ENCODE measurements at places on chromosomes 1 and 21.

GRCh38 chr1:22625262-22625925, 11.0 kb upstream of the C1QA start:
- DNase-seq: peak; percentile 36

DNA sequence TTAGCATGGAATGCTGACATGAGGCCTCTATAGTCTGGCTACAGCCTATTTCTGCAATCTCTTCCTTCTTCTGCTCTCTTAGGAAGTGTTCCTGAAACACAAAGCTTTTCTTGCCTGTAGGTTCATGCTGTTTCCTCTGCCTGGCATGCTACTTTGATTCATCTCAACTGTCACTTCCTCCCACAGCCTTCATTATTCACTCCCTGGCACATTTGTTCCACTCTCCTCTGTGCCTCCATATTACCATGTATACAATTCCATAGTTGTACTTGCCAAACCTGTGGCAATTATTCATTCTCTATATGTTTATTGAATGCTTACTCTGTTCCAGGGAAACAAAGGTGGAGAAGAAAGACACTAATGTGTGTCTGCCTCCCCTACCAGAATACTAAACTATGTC, 210.2 kb downstream of the LRRC7 start:
- no peak for DNase-seq

DNA sequence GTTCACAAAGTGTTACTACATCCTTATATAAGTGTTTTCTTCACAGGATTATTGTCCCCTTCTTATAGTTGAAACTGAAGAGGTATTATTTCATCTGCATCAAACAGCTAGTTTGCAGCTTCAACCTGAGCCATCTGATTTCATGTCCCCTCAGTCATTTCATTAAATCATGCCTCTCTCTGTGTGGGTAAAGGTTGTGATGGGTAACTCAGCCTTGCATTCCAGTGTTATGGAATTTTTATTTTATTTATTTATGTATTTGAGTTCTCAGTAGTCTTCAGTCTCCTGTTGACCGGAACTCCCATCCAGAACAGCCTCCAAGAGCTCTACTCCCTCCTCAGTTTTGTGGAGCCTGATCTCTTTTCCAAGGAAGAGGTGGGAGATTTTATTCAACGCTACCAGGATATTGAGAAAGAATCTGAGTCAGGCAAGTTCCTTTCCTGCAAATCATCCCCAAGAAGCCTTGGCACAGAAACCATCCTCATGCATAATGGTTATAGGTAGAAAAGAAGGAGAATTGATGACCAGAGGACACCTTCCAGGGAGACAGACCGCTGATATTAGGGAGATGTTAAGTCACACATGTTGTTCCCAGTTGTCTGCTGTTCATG, 21.8 kb downstream of the CHD1L start:
- peak; percentile 71 for DNase-seq

- DNase-seq: no peak
Measured at GRCh38 chr1:154759196-154759595, 110.9 kb downstream of the KCNN3 start.

- no peak for DNase-seq
Measured at GRCh38 chr1:163766257-163766918, 444.6 kb downstream of the NUF2 start.

DNA sequence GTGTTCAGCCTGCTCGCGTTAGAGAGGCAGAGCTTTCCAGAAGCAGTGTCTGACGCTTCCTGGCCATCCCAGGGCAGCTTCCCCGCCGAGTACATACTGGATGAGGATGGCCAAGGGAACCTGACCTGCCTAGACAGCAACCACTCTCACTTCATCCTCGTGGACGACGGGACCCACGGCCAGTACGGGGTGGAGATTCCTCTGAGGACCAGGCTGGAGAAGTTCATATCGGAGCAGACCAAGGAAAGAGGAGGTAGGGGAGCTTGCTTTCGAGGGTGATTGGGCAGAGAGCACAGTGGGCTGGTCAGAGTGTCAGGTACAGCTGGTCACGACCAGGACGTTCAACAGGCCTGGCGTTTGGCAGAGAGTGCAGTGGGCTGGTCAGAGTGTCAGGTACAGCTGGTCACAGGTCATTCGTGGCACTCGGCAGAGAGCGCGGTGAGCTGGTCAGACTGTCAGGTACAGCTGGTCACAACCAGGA, 22.4 kb downstream of the TRPM2 start:
- no peak for DNase-seq

DNA sequence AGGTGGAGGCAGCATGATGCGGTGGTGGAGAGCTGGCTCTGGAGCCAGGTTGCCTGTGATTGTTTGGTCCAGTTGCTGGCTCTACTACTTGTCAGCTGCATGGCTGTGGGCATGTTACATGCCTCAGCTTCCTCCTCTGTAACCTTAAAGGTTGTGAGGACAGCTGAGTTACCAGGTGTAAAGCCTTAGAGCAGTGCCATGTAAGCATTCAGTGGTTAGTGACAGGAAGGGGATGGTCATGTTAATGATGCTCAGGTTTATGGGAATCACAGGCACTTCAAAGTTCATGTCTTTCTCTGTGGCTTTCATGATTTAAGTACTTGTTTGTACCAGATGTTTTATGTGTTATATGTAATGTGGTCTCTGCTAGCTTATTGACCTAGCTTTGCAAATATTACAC, 32.6 kb downstream of the PTGFRN start:
- DNase-seq: no peak

- no peak for DNase-seq
Measured at GRCh38 chr1:49171941-49172593, 395.4 kb upstream of the BEND5 start.

DNA sequence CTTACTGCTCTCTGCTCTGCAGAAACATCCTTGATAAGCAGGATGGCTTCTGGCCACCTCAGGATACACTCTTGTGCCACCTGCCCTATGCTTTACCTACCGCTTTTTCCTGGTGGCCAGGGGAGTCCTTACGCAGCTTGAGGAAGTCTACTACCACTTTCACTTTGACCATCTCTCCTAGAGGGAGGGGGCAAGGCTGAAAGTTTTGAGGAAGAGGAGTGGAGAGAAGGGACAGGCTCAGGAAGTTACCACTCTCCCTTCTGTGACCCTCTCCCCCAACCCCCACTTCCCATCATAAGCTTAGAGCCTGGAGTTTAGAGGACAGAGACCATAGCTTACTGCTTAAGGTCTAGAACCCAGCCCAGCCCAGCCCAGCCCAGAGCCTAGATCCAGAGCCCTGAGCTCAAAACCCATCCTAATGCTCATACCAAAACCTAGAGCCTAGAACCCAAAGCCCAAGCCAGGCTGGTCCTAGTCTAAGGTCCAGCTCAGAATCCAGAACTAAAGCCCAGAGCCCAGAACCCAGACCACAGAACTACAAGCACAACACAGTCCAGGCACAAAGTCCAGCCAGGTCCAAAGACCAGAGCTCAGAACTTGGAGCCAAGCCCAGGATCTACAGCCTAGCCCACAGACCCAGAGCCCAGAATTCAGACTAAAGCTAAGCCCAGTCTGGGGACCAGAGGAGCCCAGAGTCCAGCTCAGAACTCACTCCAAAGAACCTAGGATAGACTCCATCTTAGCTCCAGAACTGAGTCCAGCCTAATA, 18.0 kb upstream of the MFSD2A start:
- DNase-seq: no peak

GRCh38 chr1:85320371-85321131, 44.1 kb upstream of the BCL10 start:
- peak; percentile 87 for DNase-seq

DNA sequence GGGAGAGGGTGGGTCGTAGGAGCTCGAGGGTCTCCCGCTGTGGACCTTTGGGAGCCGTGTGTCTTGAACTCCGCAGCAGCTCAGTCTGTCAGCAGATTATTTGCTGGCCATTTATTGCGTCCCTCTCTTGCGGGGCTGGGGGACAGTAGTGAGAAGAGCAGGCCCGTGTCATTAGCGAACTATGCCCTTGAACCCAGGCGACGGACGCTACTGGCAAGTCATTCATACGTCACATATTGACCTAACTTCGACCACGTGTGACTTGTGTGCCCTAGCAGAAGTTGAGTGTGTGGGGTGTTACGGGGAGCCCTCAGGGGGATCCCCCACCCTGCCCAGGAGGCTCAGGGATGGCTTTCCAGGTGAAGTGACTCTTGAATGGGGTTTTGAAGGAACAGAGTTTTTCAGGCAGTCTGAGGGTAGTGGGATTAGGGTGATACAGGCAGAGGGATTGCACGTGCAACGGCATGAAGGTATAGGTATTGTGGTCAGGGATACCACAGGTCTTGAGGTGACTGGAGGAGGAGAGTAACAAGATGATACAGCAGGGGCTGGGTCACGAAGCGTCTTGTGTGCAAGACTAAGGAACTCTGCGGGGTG, 13.0 kb downstream of the RCC1 start:
- peak; percentile 35 for DNase-seq

DNA sequence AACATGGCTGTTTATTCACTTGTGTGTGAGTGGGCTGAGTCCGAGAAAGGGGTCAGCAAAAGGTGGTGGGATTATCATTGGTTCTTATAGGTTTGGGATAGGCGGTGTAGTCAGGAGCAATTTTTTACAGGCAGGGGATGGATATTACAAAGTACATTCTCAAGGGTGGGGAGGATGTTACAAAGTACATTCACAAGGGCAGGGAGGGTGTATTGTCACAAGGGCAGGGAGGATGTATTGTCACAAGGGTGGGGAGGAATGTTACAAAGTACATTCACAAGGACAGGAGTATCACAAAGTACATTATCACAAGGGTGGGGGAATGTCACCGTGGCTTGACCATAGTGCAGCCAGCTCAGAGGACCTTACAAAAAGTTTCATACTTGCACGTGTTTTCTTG, 31.1 kb upstream of the ITLN2 start:
- DNase-seq: no peak

DNA sequence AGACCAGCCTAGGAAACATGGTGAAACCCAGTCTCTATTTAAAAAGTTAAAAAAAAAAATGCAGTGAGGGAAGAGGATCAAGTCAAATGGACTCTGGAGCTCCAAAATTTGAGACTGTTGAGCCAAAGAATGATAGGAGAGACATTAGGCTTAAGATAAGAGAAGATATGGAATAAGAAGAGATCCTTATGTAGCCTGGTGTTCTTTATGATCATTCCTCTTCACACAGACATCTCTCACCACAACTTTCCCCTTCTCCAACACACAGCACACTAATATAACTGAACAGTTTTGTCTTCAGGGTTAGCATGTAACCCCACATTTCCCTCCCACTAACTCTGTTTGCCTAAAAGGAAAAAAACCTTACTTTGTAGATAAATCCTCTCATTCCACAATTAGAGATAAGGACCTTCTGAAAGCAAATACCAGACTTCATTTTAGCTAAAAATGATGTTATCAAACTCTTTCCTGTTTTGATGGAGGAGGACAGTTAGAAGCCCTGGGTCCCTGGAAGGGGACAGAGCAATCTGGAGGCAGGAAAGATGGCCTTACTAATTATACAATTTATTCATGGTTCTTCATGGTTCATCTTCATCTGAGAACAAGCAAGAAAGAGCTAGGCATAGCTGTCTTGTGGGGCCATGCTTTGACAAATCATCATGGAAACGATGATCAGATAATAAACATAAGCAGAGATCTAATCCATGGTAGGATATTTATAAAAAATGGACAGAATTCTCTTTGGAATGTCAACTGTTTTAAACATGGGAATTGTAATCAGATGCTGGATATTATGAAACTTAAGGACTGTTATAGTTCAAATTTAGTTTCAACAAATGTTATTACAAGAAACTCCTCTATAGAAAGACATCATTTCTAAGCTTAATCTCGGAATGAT, 96.7 kb upstream of the S1PR1 start:
- peak; percentile 17 for DNase-seq

- peak; percentile 46 for DNase-seq
Measured at GRCh38 chr1:215507119-215507518, 60.0 kb upstream of the KCTD3 start.

DNA sequence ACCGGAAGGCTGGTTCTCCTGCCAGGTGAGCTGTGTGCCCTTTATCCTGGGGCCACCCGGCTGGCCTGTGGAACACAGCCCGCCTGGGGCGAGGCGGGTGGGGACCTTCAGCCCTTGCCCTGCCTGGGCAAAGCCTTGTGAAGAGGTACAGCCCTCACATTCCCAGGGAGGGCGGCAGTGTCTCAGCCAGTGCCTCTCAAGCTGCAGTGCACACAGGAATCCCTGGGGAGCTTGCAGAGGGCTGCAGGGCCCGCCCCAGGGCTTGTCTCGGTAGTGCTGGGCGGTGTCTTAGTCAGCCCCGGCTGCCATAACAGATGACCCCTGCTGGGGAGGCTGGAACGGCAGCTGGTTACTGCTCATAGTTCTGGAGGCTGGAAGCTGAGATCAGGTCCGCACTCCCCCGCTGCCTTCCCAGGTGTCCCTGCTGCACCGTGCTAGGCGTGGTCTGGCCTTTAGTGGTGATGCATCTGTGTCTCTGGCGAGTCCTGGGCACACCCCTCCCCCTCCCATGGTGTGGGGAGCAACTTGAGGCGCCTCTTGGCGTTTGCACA, 12.6 kb downstream of the DFFB start:
- DNase-seq: no peak

DNA sequence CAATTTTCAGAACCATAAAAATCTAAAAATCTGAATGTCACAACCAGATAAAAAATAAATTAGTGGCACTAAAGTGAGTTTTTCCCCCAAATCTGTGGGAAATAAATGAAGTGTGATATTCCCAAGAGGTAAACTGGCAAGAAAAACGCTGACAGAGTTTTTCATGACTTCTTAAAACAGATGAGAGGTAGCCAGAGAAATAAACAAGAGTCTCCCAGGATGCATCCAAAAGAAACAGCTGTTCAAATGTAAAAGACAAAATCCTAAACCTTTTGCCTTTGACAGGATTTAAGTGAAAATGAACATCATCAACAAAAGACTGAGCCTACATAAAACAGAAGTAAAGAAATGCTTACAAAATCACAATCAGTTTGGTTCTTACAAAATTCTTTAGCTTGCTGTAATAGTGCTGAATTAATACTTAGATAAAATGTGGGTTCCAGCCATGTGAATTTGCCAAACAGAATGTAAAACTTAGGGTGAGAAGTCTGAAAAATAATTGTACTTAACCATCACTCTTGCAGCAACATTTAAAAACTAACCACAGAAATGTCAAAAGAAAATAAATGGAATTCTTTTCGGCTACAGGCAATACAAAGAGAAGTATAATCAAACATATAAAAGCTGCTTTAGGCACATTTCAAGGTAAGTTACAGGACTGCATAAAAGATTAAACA, 133.6 kb downstream of the EIF4G3 start:
- peak; percentile 90 for DNase-seq

DNA sequence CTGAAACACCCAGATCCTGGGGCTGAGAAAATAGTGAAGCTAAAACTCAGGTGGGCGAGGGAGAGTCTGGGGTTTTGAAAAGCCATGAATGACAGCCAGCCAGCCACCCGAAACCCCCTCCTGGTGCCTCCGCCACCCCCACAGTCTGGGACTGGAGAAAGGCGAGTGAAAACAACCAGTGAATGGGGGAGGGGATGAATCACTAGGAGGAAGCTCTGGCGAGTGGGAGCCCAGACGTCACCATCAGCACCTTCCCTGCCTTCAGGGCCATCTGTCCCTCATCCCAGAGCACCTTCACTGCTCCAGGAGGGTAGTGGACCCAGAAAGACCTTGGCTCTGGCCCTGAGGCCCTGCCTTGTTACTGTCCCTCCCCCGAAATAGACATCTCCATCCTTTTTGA, 9.2 kb downstream of the RORC start:
- no peak for DNase-seq

GRCh38 chr1:170590921-170591705, 59.1 kb downstream of the GORAB start:
- no peak for DNase-seq
